ENCODE measurements at places on chromosomes 5 and 9.

GRCh38 chr9:90724112-90724511, 77.5 kb upstream of the SYK start:
- DNase-seq = no peak

GRCh38 chr9:77210116-77210515, 32.8 kb downstream of the VPS13A start:
- peak; percentile 6 for DNase-seq

GRCh38 chr9:93319301-93319991, 132.0 kb upstream of the FAM120A start:
- DNase-seq = no peak

DNA sequence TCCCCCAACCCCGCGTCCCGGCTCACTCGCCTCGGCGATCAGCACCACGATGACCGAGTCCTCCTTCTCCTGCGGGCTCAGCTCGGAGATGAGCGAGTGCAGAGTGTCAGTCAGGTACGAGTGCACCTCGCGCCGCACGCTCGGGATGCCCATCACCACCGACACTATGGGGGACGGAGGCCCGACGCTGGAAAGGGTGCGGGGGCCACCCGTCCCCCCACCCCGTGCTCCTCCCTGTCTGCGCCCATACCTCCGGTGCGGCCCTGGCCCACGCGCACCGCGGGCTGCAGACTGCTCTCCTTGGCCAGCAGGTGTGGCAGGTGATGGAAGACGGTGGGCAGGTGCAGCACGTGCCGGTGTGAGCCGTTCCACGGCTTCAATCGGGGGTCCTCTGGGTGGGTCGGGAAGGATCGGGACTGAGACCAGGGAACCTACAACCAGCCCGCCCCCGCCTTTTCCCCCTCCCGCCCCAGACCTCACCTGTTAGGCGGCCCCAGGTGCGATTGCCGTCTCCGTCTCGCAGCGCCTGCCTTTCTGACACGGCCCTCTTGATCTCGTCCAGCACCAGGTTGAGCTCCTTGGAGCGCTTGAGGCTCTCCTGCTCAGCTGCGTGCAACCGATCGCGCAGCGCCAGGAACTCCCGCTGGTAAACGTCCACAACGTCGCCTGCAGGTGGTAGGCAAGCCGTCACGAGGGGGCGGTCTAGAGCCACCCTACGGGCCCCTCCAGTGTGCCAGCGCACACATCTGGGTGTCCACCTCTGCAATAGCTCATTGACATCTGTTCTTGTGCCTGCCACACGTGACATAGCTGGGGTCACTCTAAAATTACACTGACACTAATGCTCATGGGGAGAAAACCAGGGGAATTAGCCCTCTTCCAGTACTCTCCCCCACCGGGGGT, 5.1 kb downstream of the MGAT4B start:
- no peak for DNase-seq

DNA sequence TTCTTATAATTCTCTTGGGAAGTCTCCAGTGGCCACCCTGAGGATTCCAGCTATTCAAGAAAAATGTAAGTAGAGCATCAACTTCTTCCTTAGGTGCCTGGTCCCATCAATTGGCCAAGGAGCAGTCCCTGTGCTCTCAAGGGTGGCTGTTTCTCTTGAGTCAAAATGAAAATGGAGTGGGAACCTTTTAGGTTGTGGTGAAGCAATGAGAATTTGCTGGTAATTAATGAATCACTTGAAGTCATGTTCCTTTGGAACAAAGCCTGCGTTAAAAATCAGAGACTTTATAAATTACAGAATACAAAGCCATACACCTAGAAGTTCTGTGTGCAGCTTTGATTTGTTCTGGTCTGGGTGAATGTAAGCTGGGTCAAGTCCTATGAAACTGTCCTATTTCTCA, 48.9 kb downstream of the IL31RA start:
- DNase-seq = no peak

DNA sequence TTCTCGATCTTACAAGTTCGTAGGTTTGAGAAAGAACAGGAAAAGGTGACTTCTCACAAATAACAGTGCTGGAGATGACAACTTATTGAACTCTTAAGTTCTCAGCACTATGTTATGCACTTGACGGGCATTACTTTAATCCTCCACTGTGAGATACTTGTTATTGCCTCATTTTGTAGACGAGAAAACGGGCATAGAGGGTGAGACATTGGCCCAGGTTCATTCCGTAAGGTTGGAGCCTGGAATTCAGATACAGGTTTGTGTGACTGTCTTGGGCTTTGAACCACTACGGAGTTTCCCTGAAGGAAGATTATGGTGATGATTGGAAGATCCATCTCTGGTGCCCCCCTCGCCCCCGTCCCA, 657 bp downstream of the MAT2B start:
- no peak for DNase-seq

- DNase-seq = peak; percentile 21
Observed at GRCh38 chr5:158640593-158640980, 459.1 kb downstream of the EBF1 start.

DNA sequence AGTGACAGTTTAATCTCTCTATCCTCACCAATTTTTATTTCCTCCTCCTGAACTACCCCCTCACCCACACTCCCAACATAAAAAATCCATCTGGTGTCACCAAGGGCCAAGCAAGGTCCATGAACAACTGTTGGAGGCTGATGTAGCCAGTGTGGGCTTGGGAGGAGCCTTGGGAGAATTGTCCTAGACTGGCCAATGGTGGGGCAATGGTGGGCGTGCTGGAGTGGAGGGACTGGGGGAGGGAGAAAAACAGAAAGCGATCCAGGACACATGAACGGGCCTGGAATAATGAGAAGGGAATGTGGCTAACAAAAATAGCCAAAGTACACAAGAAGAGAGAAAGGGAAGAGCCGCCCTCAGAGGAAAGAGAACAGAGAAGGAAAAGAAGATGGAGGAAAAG, 272.6 kb downstream of the ENC1 start:
- no peak for DNase-seq

DNA sequence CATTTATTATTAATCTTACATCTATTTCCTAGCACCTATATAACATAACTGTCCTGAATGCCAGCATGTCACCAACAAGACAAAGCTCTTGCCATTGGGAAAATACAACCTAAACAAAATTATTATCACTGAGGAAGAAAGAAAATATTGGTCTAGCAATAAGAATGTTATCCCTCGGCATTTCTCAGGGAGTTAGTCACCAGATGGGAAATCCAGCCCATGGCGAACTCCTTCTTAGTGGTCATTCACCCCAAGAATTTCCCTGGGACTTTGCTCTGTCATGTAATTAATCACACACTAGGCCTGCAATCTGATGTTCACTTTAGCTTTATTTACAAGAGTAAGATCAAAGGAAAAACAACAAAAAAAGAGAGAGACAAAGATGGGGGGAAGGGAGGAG, 56.1 kb upstream of the TAS2R1 start:
- peak; percentile 39 for DNase-seq

DNA sequence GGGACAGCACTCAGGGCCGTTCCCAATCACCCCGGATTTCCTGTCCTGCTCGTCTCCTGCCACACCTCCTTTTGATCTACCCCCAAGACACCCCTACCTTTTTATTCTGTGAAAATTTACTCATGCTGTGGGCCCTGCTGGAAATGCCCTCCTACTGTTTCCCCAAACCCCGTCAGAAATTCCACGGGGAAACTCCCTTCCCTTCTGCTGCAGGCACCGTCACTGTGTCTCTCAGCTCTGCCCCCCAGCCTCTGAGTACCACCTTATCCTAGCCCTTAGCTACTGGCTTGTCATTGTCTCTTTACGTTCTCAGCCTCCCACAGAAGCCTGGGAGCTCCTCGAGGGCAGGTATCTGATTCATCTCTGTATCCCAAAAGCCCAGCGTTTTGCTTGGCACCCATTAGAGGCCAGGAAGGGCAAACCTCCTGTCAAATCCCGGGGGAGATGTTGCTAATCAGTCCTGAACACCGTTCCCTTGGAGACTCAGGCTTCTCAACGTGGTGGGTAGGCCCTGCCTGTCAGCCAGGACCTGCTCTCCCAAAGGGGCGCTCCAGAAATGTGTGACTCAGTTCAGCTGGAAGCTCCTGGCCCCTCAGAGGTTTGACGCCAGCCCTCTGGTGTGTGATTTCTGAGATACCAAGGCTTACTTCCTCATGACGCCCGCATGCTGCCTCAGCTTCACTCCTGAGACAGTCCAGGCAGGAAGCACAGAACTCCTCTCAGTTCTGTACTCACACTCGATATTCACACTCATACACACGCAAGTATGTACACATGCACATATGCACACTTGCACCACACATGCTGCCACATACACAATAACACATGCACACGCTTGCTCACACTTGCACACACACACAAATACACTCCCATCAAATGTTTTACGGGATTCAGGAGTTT, 50.7 kb upstream of the GRHPR start:
- no peak for DNase-seq

DNA sequence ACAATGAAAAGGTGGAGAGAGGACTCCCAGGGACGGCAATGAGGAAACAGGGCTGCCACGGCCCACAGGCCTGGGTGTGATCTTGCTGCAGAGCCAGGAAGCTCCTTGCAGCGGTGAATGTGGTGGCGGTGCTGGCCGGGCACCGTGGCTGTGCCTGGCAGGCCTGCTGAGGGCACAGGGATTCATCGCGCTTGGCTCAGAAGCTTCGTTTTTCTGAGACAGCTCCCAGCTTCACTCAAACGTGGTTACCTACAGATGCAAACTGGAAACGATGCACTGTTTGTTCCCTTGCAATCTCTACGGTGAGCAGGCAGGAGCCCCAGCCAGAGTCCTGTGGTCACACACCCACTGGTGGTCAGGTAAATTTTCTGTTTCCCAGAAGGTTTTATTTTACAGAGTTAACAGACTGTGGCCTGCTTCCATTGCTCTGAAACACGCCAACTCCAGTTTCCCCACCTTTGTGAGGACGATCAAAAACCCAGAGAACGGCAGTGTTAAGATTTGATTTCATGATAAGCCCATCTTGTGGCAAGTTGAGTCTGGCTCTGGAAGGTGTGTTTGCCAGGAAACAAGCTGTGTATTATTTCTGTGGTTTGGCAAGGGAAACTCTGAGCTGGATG, 183.9 kb downstream of the AUH start:
- DNase-seq = peak; percentile 81

GRCh38 chr9:114759512-114760341, 46.1 kb downstream of the TNFSF15 start:
- DNase-seq = no peak

- DNase-seq = no peak
Observed at GRCh38 chr5:78360674-78360923, 182 bp downstream of the SCAMP1 start.

DNA sequence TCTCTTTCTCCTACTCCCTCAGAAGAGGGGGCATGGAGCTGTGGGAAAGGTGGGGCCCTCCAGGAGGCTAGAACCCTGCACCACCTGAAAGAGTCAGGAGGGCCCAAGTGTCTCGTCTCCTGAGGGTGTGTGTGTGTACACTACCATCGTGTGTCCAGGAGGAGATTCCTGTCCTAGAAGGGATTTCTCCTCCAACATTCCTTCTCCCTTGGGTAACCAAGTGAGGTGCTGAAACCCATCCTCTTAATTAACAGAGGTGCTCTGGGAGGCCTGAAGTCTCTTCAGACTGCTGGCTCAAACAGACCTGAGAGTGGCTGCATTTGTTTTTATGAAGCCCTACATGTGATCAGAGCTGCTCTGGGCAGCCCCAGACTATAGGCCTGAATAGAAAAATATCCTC, 61.1 kb upstream of the FAM169A start:
- DNase-seq = no peak

DNA sequence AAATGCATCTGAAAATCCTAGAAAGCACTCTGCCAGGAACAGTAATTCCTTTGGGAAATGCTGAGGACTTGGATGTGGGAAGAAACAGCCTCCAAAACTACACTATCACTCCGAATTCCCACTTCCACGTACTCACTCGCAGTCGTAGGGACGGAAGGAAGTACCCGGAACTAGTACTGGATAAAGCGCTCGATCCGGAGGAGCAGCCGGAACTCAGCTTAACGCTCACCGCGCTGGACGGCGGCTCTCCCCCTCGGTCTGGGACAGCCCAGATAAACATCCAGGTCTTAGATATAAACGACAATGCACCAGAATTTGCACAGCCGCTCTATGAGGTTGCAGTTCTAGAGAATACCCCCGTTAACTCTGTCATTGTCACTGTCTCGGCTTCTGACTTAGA, 786 bp downstream of the PCDHB3 start:
- no peak for DNase-seq

GRCh38 chr9:114851306-114851705, 45.5 kb upstream of the TNFSF15 start:
- no peak for DNase-seq

- no peak for DNase-seq
Observed at GRCh38 chr5:73719632-73720031, 93.6 kb downstream of the ARHGEF28 start.

GRCh38 chr9:68560071-68560844, 19.6 kb upstream of the TMEM252 start:
- no peak for DNase-seq
